ENCODE measurements at places on chromosomes 1 and 21.

- no peak for DNase-seq
Observed at GRCh38 chr1:8947127-8947691, 1.5 kb downstream of the CA6 start.

- no peak for DNase-seq
Observed at GRCh38 chr1:165474196-165474595, 29.3 kb upstream of the RXRG start.

GRCh38 chr1:212752252-212752933, 39.2 kb downstream of the NSL1 start:
- DNase-seq = no peak

- DNase-seq = peak; percentile 15
Observed at GRCh38 chr1:207579436-207579799, 65.5 kb upstream of the CR1L start.

GRCh38 chr1:69835955-69836354, 268.2 kb downstream of the LRRC7 start:
- no peak for DNase-seq

DNA sequence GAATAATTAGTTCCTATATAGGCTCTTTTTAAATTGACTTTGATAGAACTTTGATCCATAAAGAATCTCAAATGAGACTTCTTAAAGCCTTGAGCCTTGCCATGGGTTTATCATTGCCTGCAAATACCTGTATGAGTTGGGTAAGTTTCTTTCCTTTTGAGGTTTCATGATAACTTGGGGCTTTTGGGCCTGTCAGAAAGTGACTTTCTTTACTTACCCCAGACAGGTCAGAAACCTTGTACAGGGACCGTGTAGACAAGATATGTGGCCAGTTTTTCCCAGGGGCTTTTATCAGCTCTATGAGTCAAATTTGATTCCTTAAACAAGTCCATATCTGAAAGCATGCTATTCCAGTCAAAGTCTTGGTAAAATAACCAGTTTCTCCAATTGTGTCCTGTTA, 17.3 kb downstream of the KCTD3 start:
- no peak for DNase-seq

DNA sequence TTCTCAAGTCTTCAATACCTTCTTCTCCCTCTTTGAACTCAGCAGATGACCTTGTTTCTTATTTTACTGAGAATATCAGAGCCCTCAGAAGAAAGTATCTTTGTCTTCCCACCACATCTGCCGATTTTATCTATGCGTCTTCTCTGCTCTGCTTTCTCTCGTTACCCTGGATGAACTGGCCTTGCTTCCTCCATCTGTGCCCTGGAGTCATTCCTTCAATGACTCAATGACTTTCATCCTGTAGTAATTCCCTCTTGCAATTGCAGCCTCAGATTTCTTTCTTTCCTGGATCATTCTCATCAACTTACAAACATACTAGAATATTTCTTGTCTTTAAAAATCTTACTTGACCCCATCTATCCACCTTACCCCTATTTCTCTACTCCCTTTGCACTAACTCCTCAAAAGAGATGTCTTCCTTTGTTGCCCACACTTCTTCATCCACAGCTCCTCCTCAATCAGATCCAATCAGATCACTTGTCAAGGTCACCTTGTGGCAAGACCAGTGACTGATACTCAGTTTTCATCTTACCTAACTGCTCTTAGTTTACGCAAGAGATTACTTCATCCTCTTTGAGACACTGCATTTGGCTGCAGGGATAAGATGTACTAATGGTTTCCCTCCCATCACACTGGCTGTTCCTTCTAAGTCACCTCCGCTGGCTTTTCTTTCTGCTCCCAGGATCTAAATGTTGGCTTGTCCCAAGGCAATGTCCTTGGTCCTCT, 8.2 kb upstream of the TGFBR3 start:
- DNase-seq = no peak

DNA sequence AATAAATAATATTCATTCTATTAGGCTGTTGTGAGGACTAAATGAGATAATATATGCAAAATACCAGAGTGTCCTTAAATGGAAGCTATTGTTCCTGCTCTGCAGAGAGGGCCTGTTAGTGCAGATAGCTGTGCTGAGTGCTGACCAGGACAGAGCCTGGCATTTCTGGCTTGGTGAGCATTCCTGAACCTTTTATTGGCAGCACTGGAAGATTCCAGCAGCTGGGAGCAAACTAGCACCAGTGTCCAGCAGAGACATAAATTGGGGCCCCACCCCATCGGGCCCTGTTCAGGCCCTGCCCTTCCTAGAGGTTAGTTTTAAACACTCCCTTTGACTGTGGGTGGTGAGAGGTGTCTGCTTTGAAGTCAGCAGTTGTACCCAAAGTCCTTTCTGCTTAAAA, 85.9 kb upstream of the GADD45A start:
- DNase-seq = no peak

DNA sequence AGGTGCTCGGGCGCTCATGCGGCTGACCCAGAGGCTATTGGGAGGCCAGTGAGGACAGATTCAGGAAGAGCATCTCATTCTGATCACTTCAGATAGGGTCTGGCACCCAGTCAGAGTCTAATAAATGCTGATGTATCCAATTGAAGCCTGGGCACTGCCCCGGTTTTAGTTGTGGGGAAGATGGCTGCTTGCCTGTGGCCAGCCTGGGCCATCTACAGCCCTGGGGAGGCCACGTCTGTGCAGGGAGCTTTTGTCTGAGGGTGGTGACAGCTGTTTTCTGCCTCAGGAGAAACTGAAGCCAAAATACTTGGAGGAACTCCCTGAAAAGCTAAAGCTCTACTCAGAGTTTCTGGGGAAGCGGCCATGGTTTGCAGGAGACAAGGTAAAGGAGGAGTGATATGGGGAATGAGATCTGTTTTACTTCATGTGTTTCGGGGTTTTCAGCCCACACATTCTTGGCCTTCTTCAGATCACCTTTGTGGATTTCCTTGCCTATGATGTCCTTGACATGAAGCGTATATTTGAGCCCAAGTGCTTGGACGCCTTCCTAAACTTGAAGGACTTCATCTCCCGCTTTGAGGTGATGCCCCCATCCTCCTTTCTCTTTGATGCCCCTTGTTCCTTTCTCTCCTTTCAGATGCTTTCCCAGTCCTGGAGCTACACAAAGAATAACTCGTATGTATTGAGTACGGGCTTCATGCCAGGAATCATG, 2.8 kb downstream of the GSTM5 start:
- DNase-seq = no peak

DNA sequence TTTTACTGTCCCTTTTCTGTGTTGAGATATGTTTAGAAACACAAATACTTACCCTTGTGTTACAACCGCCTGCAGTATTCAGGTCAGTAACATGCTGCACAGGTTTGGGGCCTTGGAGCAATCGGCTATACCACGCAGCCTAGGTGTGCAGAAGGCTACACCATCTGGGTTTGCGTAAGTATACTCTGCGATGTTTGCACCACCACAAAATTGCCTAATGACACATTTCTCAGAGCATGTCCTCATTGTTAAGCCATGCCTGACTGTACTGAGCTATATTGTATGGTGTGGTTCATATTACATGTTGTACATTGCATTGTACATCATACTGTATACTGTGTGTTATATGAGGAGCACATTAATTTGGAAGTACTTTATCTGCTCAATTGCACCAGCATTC, 247.4 kb downstream of the RHOU start:
- no peak for DNase-seq

GRCh38 chr1:38455829-38456530, 403.6 kb downstream of the RRAGC start:
- no peak for DNase-seq

DNA sequence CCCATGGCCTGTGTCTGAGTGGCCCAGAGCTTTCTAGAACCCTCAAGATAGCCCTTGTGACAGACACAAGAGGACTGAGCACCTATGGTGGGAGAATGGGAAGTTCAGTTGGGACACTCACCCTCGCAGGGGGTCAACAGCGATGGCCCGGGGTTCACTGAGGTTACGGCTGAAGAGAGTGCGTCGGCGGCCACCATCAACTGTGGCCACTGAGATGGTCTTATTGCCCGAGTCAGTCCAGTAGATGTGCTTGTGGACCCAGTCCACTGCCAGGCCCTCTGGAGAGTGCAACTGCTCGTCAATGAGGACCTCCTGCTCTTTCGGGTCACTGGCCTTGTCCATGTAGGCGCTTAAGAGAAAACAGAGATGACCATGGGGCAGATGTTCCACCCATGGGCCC, 25.7 kb upstream of the MAGOH start:
- DNase-seq = no peak

GRCh38 chr1:246471688-246472087, 35.4 kb downstream of the SMYD3 start:
- DNase-seq = no peak

- no peak for DNase-seq
Observed at GRCh38 chr1:91725989-91726721, 159.8 kb downstream of the TGFBR3 start.

DNA sequence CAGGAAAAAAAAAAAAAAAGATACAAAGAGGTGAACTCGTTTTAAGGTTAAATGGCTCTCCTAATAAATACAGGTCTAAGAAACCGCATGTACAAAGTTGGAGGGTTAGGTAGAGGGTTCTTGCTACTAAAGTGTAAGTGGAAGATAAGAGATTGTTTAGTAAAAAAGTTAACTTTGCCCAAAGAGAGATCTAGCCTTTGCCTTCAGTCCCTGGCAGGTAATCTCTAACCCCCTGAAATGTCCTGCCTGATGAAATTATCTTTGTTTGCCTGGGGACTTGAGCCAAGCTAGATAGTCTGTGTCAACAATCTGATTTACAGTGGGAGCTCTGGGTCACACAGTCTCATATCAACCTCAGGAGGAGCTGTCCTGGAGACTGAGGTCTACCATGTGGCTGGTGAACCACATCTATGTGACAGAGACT, 57.6 kb downstream of the TRIM33 start:
- no peak for DNase-seq

DNA sequence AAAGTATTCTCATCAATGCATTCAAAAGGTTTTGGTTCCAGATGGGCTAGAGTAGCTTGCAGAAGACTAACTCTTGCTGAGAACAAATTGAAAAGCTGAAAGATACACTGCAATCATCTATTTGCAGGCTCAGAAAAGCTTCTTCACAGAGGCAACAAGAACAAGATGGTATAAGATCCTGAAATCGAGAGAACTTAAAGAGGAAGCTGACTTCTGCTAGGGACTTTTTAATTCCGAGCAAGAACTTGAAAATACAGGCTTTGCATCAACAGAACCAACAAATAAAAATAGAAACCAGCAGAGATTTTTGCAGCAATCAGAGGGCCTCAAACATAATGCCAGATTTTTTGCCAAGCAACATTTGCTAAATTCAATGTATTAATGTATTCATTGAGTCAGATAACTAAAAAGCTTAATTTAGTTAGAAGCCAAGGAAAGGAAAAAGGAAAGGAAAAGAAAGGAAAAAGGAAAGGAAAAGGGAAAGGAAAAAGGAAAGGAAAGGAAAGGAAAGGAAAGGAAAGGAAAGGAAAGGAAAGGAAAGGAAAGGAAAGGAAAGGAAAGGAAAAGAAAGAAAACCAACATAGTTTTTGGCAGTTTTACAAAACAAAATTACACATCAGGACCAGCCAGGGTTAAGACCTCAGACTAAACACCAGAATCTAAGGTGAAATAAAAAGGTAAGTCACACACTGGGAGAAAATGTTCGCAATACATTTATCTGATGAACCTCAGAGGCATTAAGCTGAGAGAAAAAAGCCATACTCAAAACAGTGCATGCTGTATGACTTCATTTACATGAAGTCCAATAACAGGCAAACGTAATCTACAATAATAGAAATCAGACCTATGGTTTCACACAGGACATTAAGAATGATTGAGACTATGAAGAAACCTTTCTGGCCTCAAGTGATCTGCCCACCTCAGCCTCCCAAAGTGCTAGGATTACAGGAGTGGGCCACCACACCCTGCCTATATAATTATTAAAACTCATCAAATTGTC, 42.6 kb downstream of the FAF1 start:
- DNase-seq = no peak

- no peak for DNase-seq
Observed at GRCh38 chr1:229271448-229272159, 693 bp downstream of the RAB4A start.

DNA sequence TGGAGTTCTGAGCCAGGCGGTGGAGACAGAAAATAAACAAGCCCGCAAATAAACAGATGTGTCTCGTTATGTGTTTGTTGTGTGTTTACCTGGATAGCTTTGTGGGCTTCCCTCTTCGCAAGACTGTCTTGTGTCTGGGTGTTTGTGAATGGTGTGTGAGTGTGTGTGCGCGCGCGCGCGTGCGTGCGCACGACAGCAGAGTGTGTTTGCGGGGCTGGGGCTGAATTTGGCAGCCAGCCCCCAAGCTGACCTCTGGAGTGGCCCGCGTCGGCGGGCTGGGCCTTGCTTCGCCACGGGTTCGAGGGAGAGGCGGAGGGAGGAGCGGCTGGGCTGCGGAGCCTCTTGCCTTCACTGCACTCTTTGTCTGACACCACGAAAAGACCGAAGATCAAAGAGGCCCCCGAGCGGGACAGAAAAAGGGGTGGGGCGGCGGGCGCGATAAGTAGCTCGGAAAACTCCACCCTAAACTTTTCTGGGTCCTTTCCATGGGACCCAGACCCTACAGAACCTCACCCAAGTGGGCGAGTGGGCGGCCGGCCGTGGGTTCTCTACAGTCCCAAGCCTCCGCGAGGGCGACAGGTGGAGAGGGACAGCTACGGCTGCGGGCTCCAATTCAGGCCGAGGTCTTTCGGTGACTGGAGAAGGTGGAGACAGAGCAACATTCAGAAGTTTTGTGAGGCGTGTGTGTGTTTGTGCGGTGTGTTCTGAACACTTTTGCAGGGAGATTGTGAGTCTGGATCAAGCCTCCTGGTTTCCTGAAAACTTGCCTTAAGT, 14.5 kb downstream of the PAX7 start:
- DNase-seq = no peak

DNA sequence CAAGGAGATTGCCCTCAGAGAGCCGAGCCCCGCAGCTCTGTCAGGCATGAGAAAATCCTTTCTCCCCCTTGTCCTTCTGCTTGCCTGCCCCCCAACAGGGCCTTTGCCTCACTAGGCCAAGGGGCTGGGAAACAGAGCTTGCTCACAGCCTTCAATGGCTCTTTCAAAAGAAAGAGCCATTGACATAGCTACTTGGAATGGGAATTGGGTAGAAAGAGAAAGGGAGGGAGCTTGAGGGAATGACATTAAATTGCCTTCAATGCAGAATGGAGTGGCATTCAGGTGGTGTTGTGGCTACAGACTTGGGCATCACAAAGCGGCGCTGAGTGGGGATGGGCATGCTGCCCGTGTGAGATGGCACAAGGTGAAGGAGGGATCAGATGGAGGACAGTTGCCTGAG, 13.2 kb downstream of the SYT11 start:
- DNase-seq = no peak

GRCh38 chr1:166630369-166630768, 208.9 kb upstream of the POGK start:
- no peak for DNase-seq

GRCh38 chr1:241083285-241083684, 273.7 kb downstream of the RGS7 start:
- DNase-seq = no peak

DNA sequence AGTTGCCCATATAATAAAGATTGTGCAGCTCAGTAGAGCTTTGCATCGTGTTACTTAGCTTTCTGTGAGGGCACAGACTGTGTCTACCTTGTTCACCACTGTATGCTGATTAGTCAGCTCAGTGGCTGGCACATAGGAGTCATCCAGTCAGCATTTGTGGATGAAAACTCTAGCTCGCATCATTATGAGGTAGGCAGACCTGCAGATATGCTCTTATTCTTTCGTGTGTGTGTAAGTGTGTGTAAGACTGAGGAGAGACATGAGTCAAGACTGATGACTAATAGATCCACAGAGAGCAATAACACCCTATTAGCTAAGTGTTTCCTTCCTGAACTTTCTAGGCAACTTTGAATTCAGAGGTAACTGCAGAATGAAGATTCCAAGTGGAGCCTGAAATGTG, 17.1 kb downstream of the TTF2 start:
- no peak for DNase-seq
